Left forelimb (tissue), 1 donor: ENCODE measurements at places on chromosomes 5 and 9.
A peak's percentile ranks its signal among the peaks of the same experiment; 100 is the strongest.

DNA sequence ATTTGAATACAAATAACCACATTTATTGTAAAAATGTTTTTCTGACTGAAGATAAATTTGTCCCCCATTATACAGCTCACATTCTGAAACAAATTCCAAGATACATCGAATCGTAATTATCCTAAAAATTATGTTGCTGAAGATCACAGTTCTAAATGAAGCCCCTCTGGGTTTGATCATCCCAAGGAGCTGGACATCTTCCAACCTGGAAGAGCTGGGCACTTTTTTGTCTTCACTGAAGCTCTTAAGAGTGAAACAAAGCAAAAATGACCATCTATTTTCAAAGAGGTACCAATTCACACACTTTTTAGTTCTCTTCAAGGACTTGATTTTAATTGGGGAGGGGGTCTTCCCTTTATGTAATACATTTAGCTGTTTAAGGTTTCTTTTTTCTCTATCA lies 5.5 kb downstream of the CTNND2 start:
- no peak for DNase-seq

DNA sequence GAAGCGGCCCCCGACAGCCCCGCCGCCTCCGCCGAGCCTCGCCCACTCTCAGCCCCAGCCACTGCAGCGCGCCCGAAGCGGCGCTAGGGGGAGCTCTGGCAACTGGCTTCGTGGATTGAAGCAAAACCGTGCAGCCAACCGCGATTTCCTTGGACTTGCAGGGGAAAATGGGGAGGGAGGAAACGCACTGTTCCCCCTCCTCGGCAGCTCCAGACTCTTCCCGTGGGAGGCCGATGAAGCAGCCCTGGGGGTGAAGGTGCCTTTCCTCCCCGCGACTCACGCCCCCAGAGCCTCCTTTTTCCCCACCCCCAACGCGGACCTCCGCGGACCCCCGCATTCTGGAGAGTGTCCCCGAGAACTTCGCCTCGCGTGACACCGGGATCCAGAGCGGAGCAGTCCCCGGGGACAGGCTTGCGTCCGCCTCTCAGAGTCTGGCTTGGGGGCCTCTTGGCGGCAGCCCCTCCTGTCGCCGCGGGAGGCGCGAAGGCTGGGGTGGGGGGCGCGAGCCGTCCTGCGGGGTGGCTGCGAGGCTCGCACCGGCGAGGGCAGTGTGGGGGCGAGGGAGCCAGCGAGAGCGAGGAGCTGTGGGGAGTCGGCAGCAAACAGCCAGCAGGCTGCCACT lies 3.8 kb downstream of the IER5L start:
- DNase-seq, result peak; percentile 93

DNA sequence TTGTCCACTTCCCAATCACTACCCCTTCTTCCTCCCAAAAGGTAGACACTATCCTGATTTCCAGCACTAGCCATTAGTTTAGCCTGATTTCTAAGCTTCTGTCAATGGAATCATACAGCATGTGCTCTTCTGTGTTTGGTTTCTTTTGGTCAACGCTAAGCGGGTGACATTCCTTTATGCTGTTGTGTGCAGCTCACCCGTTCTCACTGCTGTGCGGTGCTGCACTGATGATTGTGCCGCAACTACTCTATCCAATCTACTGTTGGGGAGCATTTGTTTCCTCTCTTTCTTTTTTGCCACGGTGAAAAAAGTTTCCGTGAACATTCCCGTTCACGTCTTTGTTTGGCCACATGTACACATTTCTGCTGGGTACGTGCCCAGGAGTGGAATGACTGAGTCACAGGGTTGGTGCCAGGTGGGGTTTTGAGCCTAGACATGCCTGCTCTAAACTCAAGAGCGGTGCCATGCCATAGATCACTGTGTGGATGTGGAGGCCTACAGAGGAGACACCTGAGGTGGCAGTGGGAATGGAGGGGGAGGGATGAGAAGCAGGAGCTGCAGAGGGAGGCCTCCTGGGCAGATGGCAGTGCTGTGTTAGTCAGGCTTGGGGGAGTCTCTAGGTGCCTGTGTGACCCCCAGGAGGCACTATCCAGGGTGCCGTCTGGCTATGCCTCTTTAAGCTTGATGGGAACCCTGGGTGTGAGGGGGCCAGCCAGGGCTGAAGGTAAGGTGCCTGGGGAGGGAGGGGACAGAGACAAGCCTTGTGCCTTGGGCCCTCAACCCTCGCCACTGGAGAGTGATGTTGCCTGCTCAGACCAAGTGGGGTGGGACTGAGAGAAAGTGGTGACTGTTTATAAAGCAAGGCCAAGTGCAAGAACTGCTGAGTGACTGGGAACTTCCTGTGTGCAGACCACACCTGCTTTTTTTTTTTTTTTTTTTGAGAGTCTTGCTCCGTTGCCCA lies 11.4 kb upstream of the ANKRD33B start:
- no peak for DNase-seq

GRCh38 chr9:130940693-130941576 lies 1.9 kb upstream of the FIBCD1 start:
- DNase-seq, result no peak

GRCh38 chr5:154861946-154862345 lies 3.5 kb downstream of the CNOT8 start:
- no peak for DNase-seq

GRCh38 chr5:124755565-124755964 lies 9.1 kb upstream of the ZNF608 start:
- DNase-seq, result no peak

GRCh38 chr9:137046088-137046787 lies at the start of gene NPDC1:
TSS of gene NPDC1 (minus strand) at chr9:137046177. CDS start at chr9:137045989, 188 bp downstream.
- peak; percentile 86 for DNase-seq
